ENCODE measurements at places on chromosomes 4 and X.

DNA sequence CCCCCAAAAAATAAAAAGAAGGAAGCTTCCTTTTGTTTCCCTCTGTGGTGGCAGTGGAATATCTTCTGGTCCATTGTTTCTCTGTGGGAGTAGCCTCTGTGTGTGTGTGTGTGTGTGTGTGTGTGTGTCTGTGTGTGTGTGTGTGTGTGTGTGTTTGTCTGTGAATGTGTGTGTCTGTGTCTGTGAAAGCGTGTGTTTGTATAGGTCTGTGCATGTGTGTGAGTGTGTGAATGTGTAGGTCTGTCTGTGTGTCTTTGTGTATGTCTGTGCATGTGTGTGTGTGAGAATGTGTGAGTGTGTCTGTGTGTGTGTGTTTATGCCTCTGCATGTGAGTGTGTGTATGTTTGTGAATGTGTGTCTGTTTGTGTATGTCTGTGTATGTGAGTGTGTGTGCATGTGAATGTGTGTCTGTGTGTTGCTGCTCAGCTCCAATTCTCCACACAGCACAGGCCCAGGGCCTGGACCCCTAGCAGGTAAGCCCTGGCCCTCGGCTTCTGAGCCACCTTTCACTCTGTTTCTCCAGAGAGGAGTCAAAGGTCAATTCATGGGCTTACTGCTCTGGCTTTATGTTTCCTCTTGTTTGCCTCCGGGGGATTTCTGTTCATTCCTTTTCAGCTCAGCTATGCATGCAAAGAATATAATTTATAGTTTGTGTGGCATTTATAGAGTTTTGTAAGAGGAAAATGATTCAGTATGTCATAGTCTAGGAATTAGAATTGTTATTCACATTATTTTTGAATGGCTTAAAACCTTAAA is 89.8 kb downstream of the UCHL1 start:
- DNase-seq = peak; percentile 87

GRCh38 chr4:129966175-129966574 is 870.2 kb downstream of the C4orf33 start:
- DNase-seq = no peak

- peak; percentile 27 for DNase-seq
Measured at GRCh38 chr4:113645771-113646441, 115.6 kb downstream of the CAMK2D start.

- DNase-seq = no peak
Measured at GRCh38 chrX:87636533-87636932, 118.9 kb downstream of the KLHL4 start.

- no peak for DNase-seq
Measured at GRCh38 chr4:113455061-113455460, 306.5 kb downstream of the CAMK2D start.

DNA sequence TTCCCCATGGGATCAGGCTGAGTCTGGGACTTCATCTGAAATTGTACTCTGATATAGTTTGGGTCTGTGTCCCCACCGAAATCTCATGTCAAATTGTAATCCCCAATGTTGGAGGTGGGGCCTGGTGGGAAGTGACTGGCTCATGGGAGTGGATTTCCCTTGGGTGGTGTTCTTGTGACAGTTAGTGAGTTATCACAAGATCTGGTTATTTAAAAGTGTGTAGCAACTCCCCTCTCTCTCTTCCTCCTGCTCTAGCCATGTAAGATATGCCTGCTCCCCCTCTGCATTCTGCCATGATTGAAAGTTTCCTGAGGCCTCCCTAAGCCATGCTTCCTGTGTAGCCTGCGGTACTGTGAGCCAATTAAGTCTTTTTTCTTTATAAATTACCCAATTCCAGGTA is 61.0 kb downstream of the RASGEF1B start:
- no peak for DNase-seq

- DNase-seq = no peak
Measured at GRCh38 chrX:133697656-133698055, 282.4 kb upstream of the GPC4 start.

DNA sequence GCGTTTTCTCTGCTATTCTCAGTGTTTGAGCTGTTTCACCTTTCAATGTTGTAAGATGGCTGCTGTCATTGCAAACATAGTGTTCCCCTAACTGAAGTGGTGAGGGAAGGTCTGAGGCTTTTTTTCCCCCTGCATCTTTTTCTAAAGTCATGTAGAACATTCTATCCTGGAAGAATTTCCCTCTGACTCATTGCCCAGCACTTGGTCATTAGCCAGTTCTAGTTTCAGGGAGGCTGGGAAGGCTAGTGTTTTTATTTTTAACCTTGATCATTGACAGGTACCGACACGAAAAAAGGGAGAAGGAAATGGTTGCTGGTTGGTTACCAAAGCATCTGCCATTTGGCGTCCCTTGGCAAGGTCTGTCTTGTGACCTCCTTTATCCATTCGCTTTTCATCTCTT is 6.6 kb downstream of the LANCL3 start:
- no peak for DNase-seq

- DNase-seq = no peak
Measured at GRCh38 chr4:9942921-9943600, 78.2 kb downstream of the SLC2A9 start.

DNA sequence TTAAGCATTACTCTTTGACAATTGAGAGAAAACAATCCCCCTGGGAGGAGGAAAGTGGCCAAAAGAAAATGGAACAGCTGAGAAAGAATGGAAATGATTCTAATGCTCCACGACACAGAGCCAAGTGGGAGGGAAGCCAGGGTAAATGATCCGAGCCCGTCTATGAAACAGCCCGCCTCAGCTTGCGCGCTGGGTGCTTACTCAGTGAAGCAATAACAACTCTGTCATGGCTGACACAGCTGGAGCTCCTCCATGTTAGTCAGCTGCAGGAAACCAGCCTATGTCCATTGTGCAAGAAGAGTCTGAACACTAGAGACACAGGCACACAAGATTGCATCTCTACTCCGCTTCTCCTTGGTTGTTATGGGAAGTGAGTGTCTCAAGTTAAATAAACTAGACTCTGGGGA is 19.3 kb downstream of the NOA1 start:
- DNase-seq = peak; percentile 14

DNA sequence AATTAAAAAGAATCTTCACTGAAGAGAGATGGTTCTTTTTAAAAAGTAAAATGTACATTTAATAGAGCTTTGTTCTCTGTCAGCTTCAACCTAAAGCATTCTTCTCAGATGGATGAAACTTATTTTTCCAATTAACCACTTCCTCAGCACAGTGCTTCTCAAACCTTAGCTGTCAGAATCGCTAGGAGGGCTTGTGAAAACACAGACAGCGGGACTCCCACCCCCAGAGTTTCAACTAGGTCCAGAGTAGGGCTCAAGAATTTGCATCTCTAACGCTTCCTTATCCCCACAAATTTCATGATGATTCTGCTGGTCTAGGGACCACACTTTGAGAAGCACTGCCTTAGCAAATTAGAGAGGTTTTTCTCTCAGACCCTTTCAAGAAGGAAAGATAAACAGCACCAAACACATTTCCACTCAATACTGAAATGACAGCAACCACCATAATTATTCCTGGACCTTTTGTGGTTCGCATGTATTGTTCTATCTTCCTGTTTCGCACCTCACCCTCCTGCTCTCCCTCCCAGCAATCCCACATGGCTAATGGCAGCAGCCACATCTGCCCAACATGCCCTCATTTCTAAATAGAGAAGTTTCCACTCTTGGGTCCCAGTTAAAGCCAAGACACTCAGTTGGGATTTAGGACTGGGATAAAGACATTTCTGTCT is 73.2 kb downstream of the ZNF827 start:
- DNase-seq = no peak

DNA sequence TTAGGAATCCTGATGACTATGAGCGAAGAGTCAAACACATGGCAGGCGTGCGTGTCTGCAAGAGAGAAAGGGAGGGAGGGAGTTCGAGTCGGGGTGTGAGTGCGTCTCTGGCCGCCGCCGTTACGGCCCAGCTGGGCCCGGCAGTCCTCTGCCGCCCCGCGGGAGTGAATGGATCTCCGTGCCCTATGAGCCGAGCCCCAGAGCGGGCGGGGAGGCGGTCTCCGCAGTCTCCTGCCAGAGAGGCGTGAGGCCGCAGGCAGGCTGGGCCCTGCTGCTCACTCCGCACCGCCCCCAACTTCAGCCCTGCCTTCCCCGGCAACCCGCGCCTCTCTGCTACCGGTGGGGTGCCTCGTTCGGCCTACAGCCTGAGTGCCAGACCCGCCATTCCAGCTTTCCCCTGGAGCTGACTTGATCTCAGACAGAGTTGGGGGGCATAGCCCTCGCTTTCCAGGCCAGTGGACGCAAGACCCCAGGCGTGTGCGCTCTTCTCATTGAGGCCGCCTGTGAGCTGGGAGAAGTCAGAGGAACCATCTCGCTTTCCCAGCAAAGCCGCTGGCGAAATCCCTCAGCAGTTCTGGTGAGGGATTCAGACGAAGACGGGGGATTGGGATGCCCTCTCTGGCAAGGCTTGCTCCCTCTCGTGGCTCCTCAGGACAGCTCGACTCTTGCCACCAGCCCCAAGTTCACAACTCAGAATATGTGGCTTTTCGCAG is 1.4 kb downstream of the SLC16A2 start:
- peak; percentile 68 for DNase-seq
